ENCODE measurements at places on chromosomes 6 and 20.

DNA sequence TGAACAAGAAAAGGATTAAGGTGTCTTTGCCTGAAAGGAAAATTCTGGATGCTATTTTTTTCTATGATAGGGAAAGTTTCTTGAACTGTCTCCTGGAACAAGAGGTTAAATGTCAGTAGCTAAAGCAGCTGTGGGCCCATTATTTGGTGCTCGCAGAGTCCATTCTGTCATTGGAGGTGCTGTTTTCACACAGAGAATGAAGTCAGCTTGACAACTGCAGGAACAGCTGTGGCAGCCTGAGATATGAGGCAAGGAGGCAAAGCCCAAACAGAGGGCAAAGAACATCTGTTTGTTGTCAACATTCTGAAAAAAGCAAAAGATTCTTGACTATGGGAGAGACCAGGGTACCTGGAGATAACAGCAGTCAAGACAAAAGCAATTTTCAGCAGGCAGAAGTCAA lies 548.2 kb downstream of the KIF16B start:
- no peak for DNase-seq

- no peak for DNase-seq
Measured at GRCh38 chr6:25266456-25267100, 12.6 kb upstream of the CARMIL1 start.

- DNase-seq = no peak
Measured at GRCh38 chr6:125962900-125963497, 6.4 kb downstream of the HINT3 start.

DNA sequence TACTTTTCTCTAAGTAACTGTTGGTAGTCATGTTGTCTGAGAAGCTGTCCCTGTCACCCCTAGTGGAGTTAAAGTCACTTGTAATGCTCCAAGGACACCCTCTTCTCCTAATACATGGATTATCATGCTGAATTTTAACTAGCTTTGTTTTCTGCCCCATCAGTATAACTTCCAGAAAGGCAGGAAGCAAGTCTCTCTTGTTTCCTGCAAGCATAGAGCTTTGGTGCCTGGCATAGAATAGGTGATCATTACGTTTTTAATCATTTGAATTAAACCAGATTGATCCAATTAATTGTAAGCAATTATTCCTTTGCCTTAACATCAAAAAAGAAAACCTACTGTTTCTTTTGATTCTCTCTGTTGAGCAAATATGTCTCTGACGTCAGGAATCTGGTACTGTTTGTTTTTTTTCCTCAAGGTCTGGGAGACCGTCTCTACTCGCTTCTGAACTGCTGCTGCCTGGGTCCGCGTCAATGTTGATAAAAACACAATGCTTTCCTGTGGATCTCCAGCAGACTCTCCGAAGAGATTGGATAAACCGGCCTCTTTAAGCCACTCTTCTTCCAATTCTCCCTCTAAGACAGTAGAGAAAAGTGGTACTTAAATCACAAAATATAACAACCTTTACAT lies 71.8 kb downstream of the ARHGAP18 start:
- no peak for DNase-seq

DNA sequence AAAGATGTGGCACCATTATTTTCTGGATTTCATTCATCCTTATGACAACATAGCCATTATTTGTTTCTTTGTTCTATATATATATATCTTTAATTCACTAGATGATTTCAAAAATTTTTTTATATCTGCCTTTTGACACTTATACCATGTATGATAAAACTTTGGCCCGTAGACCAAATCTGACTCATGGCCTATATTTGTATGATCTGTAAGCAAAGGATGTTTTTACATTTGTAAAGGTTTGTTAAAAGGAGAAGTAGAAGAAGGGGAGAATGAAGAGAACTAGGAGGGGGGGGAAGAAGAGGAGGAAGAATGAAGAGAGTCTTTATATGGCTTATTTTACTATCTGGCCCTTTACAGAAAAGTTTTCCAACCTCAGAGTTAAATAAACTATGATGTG lies 279.7 kb downstream of the LAMA2 start:
- DNase-seq = no peak

DNA sequence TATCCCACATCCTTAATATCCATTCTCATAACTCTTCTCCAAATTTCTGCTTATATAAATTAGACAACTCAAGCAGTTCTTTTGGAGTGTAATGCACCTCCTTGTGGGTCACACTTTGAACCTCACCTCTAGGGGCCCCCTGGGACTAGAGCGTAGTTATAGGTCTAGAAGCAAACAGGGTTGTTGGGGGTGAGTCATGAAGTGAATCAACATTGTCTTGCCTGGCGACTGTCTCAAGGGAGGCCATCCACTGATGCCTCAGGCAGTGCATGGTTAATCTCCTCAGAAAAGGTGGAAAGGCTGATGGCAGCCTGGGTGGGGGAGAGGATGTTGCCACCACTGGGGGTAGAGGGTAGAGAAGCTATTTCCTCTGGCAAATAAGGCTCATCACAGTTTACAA lies 129.1 kb downstream of the TNFRSF21 start:
- no peak for DNase-seq
